ENCODE measurements at places on chromosomes 7 and 10.

- no peak overlapping the region for H3K4me3 ChIP-seq
- H3K27me3 ChIP-seq = peaks cover 42% of the 10 kb centered on the region
- H3K4me1 ChIP-seq = no peaks in the 10 kb centered on the region
- no peak overlapping the region for H3K27ac ChIP-seq
- no peak for DNase-seq
Observed at GRCh38 chr7:73768641-73769480, 1.2 kb downstream of the CLDN3 start.

DNA sequence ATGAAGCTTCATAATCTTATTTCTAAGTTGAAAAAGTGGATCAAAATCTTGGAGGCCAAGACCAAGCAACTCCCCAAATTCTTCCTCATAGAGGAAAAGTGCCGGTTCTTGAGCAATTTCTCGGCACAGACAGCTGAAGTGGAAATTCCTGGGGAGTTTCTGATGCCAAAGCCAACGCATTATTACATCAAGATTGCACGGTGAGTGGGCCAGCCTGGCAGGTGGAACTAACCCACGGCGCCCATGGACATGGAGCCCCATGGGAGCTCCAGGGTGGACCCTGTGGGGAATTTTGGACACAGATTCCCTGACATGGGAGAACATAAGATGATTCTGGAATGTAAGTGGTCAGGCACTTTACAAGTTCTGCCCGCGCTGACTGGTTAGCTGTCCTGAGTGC is 125.9 kb downstream of the TRRAP start:
- H3K27ac ChIP-seq = no peak overlapping the region
- DNase-seq = no peak
- H3K27me3 ChIP-seq = no peaks in the 10 kb centered on the region
- H3K36me3 ChIP-seq = peaks cover 42% of the 10 kb centered on the region

DNA sequence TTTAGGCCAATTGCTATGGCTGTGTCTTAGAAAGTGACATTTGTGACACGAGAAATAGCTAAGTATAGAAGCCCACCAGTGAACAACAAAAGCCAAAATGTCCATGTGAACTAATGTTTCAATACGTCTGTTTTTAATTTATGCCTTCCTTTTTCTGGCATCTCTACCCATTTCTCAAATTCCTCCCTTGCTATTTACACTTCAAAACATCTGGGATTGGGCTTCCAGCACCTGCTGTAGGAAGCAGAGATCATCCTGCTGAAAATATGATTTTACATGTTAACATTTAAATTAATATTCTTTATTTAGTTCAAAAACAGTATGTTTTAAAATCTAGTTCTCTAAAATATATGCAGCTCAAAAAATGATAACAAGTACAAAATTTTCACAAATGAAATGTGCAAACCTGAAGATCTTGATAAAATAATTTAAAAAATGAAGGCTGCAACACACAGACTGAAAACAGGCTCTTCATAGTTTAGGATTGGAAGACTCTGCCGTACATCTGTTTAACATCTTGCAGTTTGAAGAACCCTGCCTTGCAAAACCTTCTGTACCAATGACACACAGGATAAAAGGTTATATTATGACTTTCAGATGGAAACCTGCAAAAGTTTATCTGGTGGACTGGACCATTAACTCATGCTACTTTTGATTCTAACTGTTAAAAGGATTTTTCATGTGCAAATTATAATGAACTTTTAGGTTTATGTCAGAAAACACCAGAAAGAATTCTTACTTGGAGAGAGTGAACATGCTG is 408.4 kb downstream of the SUGCT start:
- DNase-seq = no peak
- H3K27me3 ChIP-seq = no peaks in the 10 kb centered on the region
- no peak overlapping the region for H3K4me3 ChIP-seq
- H3K36me3 ChIP-seq = no peaks in the 10 kb centered on the region
- peaks cover 22% of the 10 kb centered on the region for H3K4me1 ChIP-seq

GRCh38 chr10:27390681-27391080 is 113.4 kb upstream of the RAB18 start:
- H3K4me1 ChIP-seq = no peaks in the 10 kb centered on the region
- no peaks in the 10 kb centered on the region for H3K27me3 ChIP-seq

DNA sequence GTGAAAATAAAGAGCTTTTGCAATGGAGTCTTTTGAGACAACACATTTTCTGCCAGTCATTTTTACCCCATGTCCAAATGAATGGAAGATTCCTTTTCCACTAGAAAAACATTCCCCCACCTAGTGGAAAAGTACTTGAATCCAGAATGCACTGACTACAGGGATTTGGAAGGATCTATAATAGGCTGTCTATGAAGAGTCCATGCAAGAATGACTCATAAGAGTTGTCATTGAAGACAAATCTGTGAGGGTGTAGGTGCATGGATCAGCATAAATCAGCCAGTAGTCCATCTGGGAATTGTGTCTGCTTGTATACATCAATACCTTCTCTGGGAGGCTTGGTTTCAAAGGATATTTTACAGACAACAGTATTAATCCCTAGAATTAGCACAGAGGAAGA is 32.5 kb upstream of the TRUB1 start:
- peaks cover 3% of the 10 kb centered on the region for H3K4me1 ChIP-seq
- no peaks in the 10 kb centered on the region for H3K36me3 ChIP-seq
- H3K27me3 ChIP-seq = no peaks in the 10 kb centered on the region
- H3K27ac ChIP-seq = no peak overlapping the region

- H3K36me3 ChIP-seq = no peaks in the 10 kb centered on the region
- H3K4me3 ChIP-seq = no peak overlapping the region
- DNase-seq = no peak
- no peak overlapping the region for H3K27ac ChIP-seq
- H3K27me3 ChIP-seq = peaks cover 4% of the 10 kb centered on the region
- H3K4me1 ChIP-seq = no peaks in the 10 kb centered on the region
Observed at GRCh38 chr7:155336812-155337602, 39.3 kb downstream of the INSIG1 start.

GRCh38 chr7:936386-937054 is 18.0 kb downstream of the ADAP1 start:
- H3K36me3 ChIP-seq = no peaks in the 10 kb centered on the region
- H3K4me1 ChIP-seq = no peaks in the 10 kb centered on the region
- H3K27me3 ChIP-seq = peaks cover 10% of the 10 kb centered on the region
- H3K4me3 ChIP-seq = no peak overlapping the region
- no peak for DNase-seq

DNA sequence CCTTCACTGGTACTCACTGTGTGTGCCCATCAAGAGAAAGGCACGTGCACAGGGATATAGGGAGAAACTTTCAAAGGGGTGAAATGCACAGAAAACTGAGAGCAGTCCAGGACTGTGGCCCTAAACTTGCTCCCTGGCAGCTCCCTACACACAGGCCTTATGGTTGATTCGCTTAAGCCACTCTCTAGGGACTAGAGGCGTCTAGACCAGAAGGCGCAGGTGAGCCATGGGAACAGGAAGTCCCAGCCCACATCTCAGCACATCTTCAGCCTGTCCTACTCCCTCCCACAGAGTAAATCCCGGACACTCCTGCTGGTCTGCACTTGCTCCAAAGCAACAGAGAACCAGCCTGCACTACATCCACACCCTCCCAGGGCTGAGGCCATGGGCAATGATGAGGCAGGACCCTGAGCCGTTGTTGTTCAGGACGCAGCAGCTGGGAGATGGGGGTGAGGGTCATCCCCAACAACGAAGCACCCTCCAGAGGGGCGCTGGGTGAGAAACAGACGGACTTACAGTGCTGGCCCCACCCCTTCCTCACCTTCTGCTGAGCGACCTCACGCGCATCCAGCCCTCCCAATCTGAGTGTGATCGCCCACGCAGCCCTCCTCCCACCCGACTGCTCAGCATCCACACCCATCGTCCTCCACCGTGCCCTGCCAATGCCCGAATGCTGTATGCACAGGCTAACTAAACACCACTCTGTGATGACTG is 109.3 kb downstream of the TNS3 start:
- no peak for DNase-seq
- H3K4me3 ChIP-seq = no peak overlapping the region

DNA sequence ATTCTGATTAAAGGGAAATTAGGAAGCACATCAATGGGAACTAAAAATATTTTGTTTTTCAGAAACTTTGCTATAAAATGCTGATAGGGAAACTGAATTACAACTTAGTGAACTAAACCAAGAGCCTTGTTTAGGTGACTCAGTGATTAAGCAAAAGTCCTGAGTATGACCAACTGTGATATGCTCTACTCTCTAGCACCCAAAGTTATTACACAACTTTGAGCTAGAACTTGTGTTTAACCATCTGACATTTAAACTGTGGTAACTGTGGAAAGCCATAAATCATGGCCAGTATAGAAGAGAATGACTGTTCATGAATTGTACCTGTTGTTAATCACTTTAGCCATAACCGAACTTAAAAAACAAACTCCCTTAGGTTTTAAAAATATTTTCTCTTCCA is 127.4 kb downstream of the ZNF365 start:
- H3K4me3 ChIP-seq = no peak overlapping the region
- H3K27me3 ChIP-seq = no peaks in the 10 kb centered on the region
- H3K36me3 ChIP-seq = no peaks in the 10 kb centered on the region

- H3K4me3 ChIP-seq = no peak overlapping the region
- H3K27ac ChIP-seq = no peak overlapping the region
- H3K27me3 ChIP-seq = no peaks in the 10 kb centered on the region
- no peaks in the 10 kb centered on the region for H3K36me3 ChIP-seq
- H3K4me1 ChIP-seq = no peaks in the 10 kb centered on the region
Observed at GRCh38 chr7:124536156-124536762, 229.3 kb downstream of the GPR37 start.

DNA sequence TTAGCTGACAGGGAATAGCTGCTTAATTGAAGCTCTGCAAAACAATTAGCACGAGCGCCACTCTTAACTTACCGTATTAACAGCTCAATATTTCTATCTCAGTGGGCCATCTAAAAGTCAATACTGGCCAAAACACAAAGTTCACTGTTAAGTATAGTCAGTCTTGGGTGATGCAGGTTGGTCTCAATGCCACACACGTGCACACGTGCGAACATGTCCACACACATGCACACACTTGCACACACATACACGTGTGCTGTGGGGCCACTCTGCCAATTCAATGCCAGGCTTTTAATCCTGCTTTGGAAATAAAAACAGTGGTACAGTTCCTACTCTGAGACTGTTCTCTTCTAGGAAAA is 105.1 kb downstream of the GRB10 start:
- H3K4me1 ChIP-seq = peaks cover 9% of the 10 kb centered on the region
- H3K27ac ChIP-seq = no peak overlapping the region
- DNase-seq = no peak
- no peaks in the 10 kb centered on the region for H3K36me3 ChIP-seq
- H3K4me3 ChIP-seq = no peak overlapping the region

DNA sequence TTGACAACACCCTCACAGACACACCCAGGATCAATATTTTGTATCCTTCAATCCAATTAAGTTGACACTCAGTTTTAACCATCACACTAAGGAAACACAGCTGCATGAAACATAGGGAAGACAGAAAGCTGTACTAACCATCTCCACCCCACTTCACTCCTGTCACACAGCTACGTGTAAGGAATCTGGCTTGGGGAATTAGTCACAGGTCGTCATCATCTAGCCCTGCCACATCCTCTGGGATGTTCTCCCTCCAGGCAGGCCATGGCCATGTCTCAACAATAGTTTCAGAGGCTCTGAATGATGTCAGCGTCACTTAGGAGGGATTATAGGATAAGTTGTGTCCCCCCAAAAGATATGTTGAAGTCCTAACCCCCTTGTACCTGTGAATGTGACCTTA is 10.8 kb upstream of the SEMA3C start:
- DNase-seq = no peak
- H3K4me1 ChIP-seq = no peaks in the 10 kb centered on the region
- no peaks in the 10 kb centered on the region for H3K36me3 ChIP-seq
- H3K27me3 ChIP-seq = no peaks in the 10 kb centered on the region
- H3K4me3 ChIP-seq = no peak overlapping the region

DNA sequence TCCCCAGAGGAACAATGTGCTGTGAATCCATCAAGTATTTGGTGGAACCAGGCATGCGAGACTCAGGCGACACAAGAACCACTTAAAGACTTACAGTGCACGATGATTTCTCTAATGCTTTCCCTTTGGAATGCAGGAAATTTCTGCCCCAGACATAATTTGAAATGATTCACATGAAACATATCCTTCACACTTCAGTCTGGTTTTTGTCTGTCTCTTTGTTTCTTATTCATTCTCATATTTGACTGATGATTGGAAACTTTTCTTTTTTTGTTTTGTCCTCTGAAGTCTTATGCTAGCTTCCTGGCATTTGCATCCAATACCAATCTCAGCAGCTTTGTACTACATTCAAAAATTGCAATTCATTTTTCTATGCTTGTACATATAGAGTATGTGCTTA is 502.8 kb downstream of the PHTF2 start:
- no peaks in the 10 kb centered on the region for H3K36me3 ChIP-seq
- H3K27me3 ChIP-seq = no peaks in the 10 kb centered on the region
- no peaks in the 10 kb centered on the region for H3K4me1 ChIP-seq
- no peak overlapping the region for H3K4me3 ChIP-seq

GRCh38 chr7:2631946-2632732 is at the start of gene TTYH3:
Gene TTYH3 (plus strand): TSS chr7:2631986. CDS start chr7:2632156, 170 bp downstream.
- peak within 1 kb of the TSS; percentile 96 for H3K4me3 ChIP-seq
- no peaks in the 10 kb centered on the region for H3K27me3 ChIP-seq
- H3K27ac ChIP-seq = peak within 1 kb of the TSS; percentile 80
- DNase-seq = no peak
- H3K36me3 ChIP-seq = no peaks in the 10 kb centered on the region
- peaks cover 22% of the 10 kb centered on the region for H3K4me1 ChIP-seq

- no peak for DNase-seq
- no peaks in the 10 kb centered on the region for H3K36me3 ChIP-seq
Observed at GRCh38 chr10:81889181-81889769, 14.3 kb downstream of the NRG3 start.

- H3K27me3 ChIP-seq = no peaks in the 10 kb centered on the region
- H3K4me1 ChIP-seq = no peaks in the 10 kb centered on the region
- no peaks in the 10 kb centered on the region for H3K36me3 ChIP-seq
Observed at GRCh38 chr7:77157446-77157845, 35.0 kb downstream of the CCDC146 start.

DNA sequence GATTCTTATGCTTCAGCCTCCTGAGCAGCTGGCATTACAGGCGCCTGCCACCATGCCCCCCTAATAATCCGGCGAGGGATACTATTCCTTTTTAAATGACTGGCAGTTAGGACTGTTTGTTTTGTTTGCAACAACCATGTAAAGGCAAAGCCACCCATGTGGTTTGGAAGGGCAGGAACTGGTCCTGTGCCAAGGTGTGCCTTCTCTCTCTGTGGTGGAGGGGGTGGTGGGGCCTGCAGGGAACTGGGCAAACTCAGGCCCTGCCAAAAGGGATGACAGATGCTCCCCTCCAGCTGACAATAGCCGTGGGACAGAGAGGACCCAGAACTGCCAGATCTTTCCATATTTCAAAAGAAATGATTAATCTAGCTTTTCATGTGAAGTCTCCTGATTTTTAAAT is 23.5 kb upstream of the WAPL start:
- no peak for DNase-seq
- no peaks in the 10 kb centered on the region for H3K36me3 ChIP-seq
- H3K4me3 ChIP-seq = no peak overlapping the region
- no peaks in the 10 kb centered on the region for H3K4me1 ChIP-seq
- no peaks in the 10 kb centered on the region for H3K27me3 ChIP-seq
- no peak overlapping the region for H3K27ac ChIP-seq

- peak; percentile 62 for DNase-seq
- H3K27me3 ChIP-seq = no peaks in the 10 kb centered on the region
- H3K36me3 ChIP-seq = no peaks in the 10 kb centered on the region
Observed at GRCh38 chr7:30285067-30285535, 704 bp downstream of the ZNRF2 start.

All from cardiac muscle cell (in vitro differentiated cells and primary cell).